ENCODE measurements at places on chromosomes 5 and 9. TPM values are rescaled to one million over a fixed set of nuclear protein-coding genes. Genes with fewer than 3 reads are reported as not detected.

- no peak for DNase-seq
Measured at GRCh38 chr9:137593176-137593575, 2.9 kb upstream of the ZMYND19 start.

GRCh38 chr9:112887381-112887780 lies 3.3 kb downstream of the SLC46A2 start:
- no peak for DNase-seq

DNA sequence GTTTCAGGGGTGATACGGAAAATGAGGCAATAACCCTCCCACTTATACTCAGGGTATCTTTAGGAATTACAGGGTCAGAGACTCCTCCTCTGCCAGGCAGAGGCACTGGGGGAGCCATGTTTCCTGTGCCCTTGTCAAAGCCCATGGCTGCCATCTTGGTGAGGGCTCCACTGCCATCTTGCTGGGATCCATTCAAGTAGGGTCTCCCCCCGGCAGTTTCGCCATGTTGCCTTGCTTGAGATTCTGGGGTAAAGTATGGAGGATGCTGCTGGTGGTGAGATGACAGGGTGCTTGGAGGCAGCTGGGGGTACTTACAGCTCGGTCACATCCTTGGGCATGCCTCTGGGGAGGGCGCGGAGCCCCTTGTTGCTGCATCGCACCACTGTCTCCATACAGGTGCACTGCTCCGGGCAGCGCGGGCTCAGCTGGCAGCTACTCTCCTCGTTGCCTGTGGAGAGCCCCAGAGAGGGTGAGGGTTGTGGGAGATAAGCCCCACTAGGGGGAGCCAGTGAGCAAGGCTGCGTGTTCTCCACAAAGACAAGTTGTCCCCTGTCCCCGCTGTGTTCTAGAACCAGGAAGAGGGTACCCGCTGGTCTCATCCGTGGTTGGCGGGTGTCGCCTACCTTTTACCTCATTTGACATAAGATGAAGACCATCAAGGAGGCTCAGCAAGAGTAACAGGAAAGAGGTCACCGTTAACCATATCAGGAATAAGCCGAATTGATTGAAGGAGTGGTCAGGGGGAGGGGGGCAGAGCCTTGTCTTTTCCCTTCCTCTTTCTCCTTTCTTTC lies 169.0 kb upstream of the PANK3 start:
- DNase-seq: no peak

DNA sequence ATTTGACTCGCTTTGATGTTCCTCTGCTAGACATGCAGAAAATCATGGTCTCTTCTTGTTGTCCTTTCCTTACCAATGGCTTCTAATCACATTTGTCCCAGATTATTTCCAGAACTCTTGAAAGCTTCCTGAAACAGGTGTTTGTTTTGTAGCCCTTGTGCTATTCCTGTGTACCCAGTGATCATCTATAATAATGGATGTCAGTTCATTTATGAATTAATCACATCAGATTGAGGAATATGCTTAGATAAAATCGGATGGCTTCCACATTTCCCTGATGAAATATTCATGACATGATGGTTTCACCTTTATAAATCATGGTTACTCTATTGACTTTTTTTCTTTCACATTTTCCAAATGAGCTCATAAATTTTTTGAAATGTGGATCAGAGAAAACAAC lies 359.0 kb upstream of the DMAC1 start:
- DNase-seq: no peak

GRCh38 chr9:128265348-128265847 lies 10.4 kb downstream of the GOLGA2 start:
- DNase-seq: no peak

DNA sequence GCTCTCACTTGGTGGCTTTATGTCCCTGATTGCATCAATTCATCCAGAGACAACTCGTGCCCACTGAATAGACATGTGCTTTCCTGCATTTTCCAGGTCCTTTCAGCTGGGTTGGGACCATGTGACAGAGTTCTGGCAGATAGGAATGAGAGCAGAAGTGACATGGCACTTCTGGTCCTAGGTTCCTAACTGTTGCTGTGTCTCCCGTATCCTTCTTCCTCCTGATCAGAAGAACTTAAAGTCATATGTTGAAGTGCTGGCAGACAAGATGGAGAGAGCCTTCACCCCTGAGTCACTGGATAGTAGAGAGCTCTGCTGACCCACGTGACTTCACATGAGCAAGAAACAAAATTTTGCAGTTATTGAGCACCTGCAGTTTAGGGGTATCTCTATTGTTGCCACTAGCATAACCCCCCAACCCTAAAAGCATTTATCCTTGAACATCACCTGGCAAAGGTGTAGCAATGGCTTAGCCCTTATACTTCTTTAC lies 80.0 kb downstream of the NREP start:
- no peak for DNase-seq

RANBP6 gene
- total RNA-seq: 23.5 TPM

SLC45A2 gene
- total RNA-seq: not detected

FAM221B gene
- not detected for total RNA-seq

MLANA gene
- total RNA-seq: not detected

IL13 gene
- not detected for total RNA-seq

Data from HFFc6 (cell line).